PC-9 (cell line): ENCODE measurements at places on chromosomes 7 and 10. TPM values are rescaled to one million over a fixed set of nuclear protein-coding genes. Genes with fewer than 3 reads are reported as not detected.

DNA sequence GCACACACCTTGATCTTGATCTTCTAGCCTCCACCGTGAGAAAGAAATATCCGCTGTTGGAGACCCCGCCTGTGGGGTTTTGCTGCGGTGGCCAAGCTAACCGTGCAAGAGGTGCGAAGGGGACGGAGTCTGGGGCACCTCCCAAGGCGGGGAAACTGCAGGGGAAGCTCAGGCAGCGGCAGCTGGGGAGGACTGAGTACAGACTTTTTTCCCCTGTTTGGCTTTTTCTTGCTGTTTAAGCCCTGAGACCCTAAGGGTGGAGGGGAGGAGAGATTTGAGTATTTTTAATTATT, 108.0 kb downstream of the DNAJB6 start:
- no peak for DNase-seq

DNA sequence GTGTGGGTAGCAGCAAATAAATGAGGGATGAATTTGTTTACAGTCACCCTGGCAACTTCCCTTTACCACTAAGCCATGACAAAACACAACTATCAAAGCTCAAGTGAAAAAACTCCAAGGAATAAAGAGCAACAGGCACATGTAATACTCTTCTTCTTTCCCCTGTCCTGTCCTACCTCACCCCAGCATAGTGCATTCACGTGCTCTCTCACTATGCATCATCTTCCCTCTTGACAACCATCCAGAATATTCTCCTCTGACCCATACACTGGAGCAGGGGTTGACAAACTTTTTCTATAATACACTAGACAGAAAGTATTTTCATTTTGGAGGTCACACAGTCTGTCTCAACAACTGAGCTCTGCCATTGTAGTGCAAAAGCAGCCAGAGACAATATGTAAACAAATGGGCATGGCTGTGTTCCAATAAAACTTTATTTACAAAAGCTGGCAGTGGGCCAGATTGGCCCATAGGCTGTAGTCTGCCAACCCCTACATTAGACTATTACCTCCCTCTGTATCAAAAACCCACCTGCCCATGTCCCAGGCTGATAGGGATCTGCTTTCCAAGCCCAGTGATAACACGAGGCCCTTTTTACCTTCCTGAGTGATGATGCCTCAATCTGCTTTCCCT, 354.5 kb downstream of the FGFR2 start:
- DNase-seq = no peak

The WEE2 gene
- not detected in 2 replicates for total RNA-seq

DNA sequence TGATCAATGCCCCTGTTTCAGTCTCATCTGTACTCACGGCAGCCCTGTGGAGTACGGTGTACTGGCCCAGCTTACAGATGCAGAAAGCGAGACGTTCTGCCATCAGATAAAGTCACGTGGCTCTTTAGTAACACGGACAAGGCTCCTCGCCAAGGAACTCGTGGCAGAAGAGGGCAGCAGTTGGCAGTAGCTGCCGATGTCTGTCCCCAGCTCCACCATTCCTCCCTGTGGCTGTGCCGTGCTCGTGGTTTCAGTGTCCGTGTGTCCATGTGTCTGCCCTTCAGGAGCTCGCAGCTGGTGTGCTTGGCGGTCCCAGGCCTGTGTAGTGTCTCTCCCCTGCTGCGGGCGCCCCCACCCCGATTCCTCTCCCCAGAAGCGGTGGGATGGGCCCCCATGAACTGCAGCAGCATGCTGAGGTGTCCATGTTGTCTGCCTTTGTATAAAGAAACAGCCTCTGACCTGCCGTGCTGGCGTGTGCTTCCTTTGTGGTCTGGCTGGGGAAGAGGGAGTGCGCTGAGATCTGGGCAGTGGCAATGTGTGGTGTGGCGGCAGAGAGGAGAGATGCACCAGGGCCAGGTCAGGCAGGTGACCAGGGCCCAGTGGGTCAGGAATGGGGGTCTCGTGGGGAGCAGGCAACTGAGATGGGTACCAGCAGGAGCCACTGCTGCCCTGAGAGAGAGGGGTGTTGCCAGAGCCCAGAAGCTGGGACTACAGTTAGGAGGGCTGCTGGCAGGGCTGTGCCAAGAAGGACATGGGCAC, 9.8 kb downstream of the RHBDD2 start:
- DNase-seq = no peak

DNA sequence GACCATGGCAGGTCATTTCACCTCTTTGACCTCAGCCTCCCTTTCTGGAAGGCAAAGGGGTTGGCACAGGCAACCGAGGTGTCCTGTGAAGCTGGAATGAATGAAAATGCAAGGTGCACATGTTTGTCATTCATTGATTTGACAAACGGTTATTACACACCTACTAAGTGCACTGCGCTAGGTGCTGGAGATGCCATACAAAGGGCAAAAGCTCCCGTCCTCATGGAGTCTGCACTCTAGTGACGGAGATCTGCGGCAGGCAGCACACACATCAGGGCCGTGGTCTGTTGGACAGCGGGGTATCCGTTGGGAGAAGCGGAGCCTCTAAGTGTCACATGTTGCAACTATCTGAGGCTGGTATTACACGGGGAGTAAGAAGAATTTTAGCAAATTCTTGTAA, 44.2 kb downstream of the PRF1 start:
- no peak for DNase-seq

- no peak for DNase-seq
Observed at GRCh38 chr10:47451273-47451997, 32.5 kb downstream of the ANXA8 start.

GRCh38 chr7:18518555-18518954, 23.0 kb downstream of the HDAC9 start:
- no peak for DNase-seq

The SKIDA1 gene
- total RNA-seq = 0.65 and 1.1 TPM in 2 replicates

The PPP1R17 gene
- total RNA-seq = not detected in 2 replicates

The SUGCT gene
- 2.7 and 3.5 TPM in 2 replicates for total RNA-seq

- no peak for DNase-seq
Observed at GRCh38 chr10:35353395-35353794, 17.1 kb downstream of the CCNY start.

The SLC16A9 gene
- not detected in 2 replicates for total RNA-seq

The MYPN gene
- 3.9 and 4.1 TPM in 2 replicates for total RNA-seq

- no peak for DNase-seq
Observed at GRCh38 chr7:106128836-106129235, 16.7 kb upstream of the SYPL1 start.

- no peak for DNase-seq
Observed at GRCh38 chr7:99938296-99938695, 8.9 kb upstream of the GJC3 start.

The SPDYE9 gene
- not detected in 2 replicates for total RNA-seq

The UCN3 gene
- not detected in 2 replicates for total RNA-seq

GRCh38 chr10:99467236-99467999, 37.0 kb upstream of the GOT1 start:
- DNase-seq = peak; percentile 12

- DNase-seq = no peak
Observed at GRCh38 chr7:42753811-42754363, 158.0 kb downstream of the C7orf25 start.

- no peak for DNase-seq
Observed at GRCh38 chr7:97019710-97020225, 4.9 kb downstream of the DLX5 start.

The COBL gene
- total RNA-seq = 49.4 and 51.4 TPM in 2 replicates

The GIMAP4 gene
- total RNA-seq = not detected in 2 replicates

The FOXI2 gene
- total RNA-seq = not detected in 2 replicates

GRCh38 chr7:139648391-139648861, 124.9 kb downstream of the CLEC2L start:
- no peak for DNase-seq

- no peak for DNase-seq
Observed at GRCh38 chr10:30529373-30529998, 95.5 kb downstream of the MAP3K8 start.

The PRKAR2B gene
- total RNA-seq = 2.7 and 2.9 TPM in 2 replicates

- no peak for DNase-seq
Observed at GRCh38 chr7:131066635-131067034, 261.0 kb upstream of the MKLN1 start.

DNA sequence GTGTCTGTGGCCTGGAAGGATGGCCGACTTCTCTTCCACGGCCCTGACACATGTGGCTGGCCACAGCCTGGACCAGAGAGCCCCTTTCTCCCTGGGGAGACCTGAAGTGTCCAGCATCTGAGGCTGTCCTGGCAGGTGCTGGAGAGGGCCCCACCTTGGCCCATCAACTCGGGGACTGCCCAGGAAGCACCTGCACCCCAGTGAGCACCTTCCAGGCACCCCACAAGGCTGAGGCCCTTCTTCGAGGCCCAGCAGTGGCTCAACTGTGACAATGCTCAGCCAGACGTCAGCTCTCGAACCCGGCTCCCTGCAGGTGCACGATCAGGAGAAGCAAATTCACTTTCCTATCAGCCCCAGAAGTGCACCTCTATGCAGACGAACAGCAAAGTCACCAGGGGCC, 24.3 kb downstream of the RGS10 start:
- no peak for DNase-seq

GRCh38 chr10:29026065-29026797, 262.6 kb upstream of the LYZL1 start:
- no peak for DNase-seq

- peak; percentile 88 for DNase-seq
Observed at GRCh38 chr10:8628351-8628750, 573.9 kb downstream of the GATA3 start.

The TFPI2 gene
- total RNA-seq = 67.3 and 86.1 TPM in 2 replicates

GRCh38 chr10:615583-616152, 73.8 kb downstream of the DIP2C start:
- DNase-seq = no peak

DNA sequence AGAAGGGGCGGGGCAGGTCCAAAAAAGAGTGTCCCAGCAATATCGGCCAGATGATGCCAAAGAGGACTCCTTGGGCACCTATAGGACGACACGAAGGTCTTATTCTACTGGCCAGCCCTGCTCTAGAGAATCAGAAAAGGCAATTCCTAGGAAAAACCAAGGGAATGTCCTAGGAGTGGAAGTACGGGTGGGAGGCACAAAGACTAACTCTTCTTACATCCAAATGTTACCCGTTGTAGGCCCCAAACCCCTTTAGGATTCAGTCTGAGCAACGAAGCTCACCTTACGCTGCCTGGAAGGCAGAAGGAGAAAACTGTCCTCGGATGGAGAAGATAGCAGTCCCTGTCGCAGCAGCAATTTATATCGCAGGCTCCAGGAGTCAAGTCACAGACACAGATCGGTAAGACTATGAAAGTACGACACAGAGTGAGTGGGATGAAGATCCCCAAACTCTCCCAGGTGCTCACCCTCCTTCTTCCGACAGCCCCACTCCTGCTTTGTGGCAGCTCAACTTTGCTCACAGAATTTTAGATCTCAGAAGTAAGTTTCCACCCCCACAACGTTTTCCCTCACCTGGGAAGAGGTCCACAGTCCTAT, 558 bp downstream of the TCTN3 start:
- DNase-seq = no peak

- DNase-seq = no peak
Observed at GRCh38 chr10:42956045-42956444, 120.8 kb upstream of the RET start.
